Temporal lobe (tissue), 4 donors: ENCODE measurements at places on chromosomes 11 and 22. TPM values are rescaled to one million over a fixed set of nuclear protein-coding genes. Genes with fewer than 3 reads are reported as not detected.

Gene KLHL22
- total RNA-seq: 42.0 TPM

Gene FXYD2
- total RNA-seq: 0.49 TPM

Gene CFL1
- total RNA-seq: 666 TPM

Gene HORMAD2
- total RNA-seq: 0.25 TPM

Gene GRIK4
- 4.4 TPM for total RNA-seq

Gene ARAP1
- total RNA-seq: 30.0 TPM

Gene OR4D5
- total RNA-seq: not detected

Gene APOA1
- 0.49 TPM for total RNA-seq

Gene OR8G5
- total RNA-seq: not detected

Gene APOL4
- total RNA-seq: 9.3 TPM

Gene CHRM4
- total RNA-seq: 1.2 TPM

Gene SOX6
- 23.6 TPM for total RNA-seq

Gene TYR
- total RNA-seq: not detected

Gene FADS3
- total RNA-seq: 40.6 TPM

Gene KCNA4
- total RNA-seq: 4.7 TPM

Gene OVOL1
- total RNA-seq: under 0.01 TPM

Gene ELFN2
- total RNA-seq: 21.6 TPM

Gene CLMP
- 65.9 TPM for total RNA-seq

Gene IL10RA
- total RNA-seq: 1.2 TPM

Gene BUD13
- 9.1 TPM for total RNA-seq

Gene MRPL23
- 20.2 TPM for total RNA-seq

Gene PRG3
- not detected for total RNA-seq

Gene KCNJ1
- not detected for total RNA-seq

Gene MUC5AC
- total RNA-seq: 0.25 TPM

Gene BARX2
- under 0.01 TPM for total RNA-seq

Gene C11orf87
- total RNA-seq: 38.8 TPM

Gene MYRF
- total RNA-seq: 1.2 TPM

Gene POU2AF3
- 0.49 TPM for total RNA-seq

Gene CELSR1
- total RNA-seq: 3.9 TPM

Gene DTX4
- total RNA-seq: 41.1 TPM

Gene JHY
- total RNA-seq: 7.6 TPM

Gene RCOR2
- total RNA-seq: 7.9 TPM

Gene CHRM1
- 8.9 TPM for total RNA-seq

Gene OR51I1
- not detected for total RNA-seq

Gene RPS25
- 1,273 TPM for total RNA-seq

Gene BCL2L13
- total RNA-seq: 27.0 TPM

Gene OR52M1
- total RNA-seq: not detected

Gene TMEM121B
- total RNA-seq: 15.5 TPM

Gene CHST1
- total RNA-seq: 12.5 TPM

Gene ZNF280B
- total RNA-seq: 3.9 TPM

Gene LBHD1
- total RNA-seq: 2.5 TPM
